Osteocyte (in vitro differentiated cells): ENCODE measurements at places on chromosomes 6 and 20.

DNA sequence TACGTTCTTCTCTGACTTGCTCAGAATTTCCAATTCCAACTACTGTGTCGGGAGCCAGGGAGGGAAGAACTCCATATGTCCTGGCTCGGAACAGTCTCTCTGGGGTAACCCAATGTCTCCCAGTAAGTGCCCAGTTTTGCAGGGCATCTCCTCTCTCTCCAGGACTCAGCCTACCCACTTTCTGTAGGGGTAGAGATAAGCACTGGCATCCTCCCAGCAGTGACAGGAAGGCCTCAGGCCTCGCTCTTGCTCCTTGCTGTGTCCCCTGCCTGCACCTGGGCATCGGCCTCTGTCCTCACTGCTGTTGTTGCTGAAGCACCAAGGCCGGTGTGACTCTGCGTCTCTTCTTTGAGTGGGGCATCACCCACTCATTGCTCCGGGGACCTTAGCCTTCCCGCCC, 388.9 kb upstream of the JARID2 start:
- H3K36me3 ChIP-seq = no peaks in the 10 kb centered on the region
- no peak overlapping the region for H3K27ac ChIP-seq
- DNase-seq = no peak
- H3K4me1 ChIP-seq = no peaks in the 10 kb centered on the region
- H3K4me3 ChIP-seq = no peak overlapping the region

- H3K4me1 ChIP-seq = no peaks in the 10 kb centered on the region
- H3K4me3 ChIP-seq = no peak overlapping the region
- no peak for DNase-seq
- H3K27me3 ChIP-seq = no peaks in the 10 kb centered on the region
Observed at GRCh38 chr6:46979206-46979605, 57.5 kb upstream of the ADGRF5 start.

DNA sequence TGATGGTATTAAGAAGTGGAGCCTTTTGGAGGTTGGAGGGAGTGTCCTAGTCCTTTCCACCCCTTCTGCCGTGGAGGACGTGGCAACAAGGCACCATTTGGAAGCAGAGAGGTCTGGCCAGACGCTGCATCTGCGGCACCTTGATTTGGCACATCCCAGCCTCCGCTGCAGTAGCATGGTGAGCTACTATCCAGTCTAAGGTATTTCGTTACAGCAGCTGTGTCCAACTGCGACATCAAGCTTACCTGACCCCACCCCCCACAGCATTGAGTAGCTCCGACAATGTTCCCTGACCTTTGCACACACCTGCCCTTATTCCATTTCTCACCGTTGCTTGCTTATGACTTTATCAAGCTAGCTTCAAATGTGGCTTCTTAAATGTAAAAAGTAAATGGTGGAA, 29.8 kb upstream of the SYNJ2 start:
- H3K4me3 ChIP-seq = no peak overlapping the region
- no peaks in the 10 kb centered on the region for H3K27me3 ChIP-seq
- DNase-seq = no peak
- no peak overlapping the region for H3K27ac ChIP-seq
- peaks cover 25% of the 10 kb centered on the region for H3K36me3 ChIP-seq

DNA sequence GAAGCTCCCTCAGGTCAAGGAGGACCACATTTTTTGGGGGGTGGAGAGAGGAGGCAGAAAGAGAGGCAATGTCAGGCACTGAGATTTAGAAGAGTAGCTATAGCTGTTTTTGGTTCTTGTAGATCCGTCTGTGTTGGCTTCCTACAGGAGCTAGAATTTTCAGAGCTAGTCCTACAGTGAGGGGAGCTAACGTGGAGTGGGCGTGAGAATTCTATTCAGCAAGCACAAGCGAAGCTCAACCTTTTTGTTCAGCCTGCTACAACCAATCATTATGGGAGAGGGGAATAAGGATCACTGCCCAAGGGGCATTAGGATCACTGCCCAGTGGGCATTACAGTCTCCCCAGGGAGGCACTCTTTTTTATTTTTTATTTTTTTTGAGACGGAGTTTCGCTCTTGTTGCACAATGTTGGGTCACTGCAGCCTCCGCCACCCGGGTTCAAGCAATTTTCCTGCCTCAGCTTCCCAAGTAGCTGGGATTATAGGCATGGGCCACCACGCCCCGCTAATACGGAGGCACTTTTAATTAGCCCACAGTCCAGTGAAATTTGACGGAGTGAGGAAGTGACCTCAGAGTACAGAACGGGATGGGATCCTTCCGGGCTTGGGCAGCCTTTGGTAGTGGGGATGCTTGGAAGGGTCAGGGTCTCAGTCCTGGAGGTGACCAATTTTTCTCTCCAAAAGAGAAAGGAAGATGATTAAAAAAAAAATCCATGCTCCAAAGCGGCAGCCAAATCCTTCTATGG, 1.1 kb upstream of the PANK2 start:
- no peak for DNase-seq
- peak overlapping the region; percentile 89 for H3K4me3 ChIP-seq
- H3K27me3 ChIP-seq = no peaks in the 10 kb centered on the region
- H3K27ac ChIP-seq = peak overlapping the region; percentile 92
- H3K4me1 ChIP-seq = peaks cover 36% of the 10 kb centered on the region

DNA sequence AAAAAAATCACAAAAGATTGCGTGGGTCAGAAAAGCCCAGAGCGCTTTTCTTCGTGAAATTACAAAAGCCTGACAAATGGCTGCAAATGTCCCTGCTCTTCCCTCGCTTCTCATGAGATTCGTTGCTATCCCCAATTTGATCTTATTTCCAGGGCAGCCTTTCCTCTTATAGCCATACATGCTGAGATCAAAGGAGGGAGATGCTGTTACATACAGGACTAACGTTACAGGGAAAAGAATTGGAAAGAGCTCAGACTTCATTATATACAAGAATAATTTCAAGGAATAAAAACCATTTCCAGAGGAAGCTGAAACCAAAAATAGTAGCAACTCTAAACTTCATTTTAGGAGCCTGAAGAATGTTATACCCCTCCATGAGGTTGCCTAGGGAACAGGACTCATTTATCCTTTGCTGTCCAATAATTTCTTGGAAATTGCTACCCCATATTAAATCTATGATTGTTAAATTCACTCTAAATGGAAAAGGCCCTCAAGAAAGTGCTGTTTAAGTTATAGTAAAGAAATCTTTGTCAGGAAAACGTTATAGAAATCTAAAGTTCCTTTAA, 81.0 kb downstream of the METTL24 start:
- no peaks in the 10 kb centered on the region for H3K36me3 ChIP-seq
- H3K4me1 ChIP-seq = no peaks in the 10 kb centered on the region
- no peak overlapping the region for H3K27ac ChIP-seq
- H3K27me3 ChIP-seq = peaks cover 4% of the 10 kb centered on the region
- no peak overlapping the region for H3K4me3 ChIP-seq

- H3K4me1 ChIP-seq = peaks cover 8% of the 10 kb centered on the region
- no peaks in the 10 kb centered on the region for H3K36me3 ChIP-seq
- no peaks in the 10 kb centered on the region for H3K27me3 ChIP-seq
- DNase-seq = no peak
Observed at GRCh38 chr20:12941025-12941424, 67.7 kb upstream of the SPTLC3 start.

DNA sequence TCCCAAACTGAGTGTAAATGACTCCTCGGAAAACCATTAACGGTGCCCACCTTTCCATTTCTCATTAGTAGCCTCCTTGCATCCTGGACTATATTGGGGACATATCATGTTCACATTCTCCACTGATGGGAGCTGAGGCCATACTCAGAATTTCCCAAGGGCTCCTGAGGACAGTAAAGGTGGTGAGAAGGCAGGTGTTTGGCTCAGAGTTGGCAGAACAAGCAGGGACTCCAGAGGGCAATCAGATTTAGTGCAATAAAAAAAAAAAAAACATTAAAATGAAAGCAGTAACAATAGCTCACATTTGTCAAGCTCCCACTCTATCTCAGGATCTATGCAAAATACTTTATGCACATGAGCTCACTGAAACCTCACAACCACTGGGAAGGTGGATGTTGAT, 401.4 kb downstream of the MAFB start:
- H3K36me3 ChIP-seq = no peaks in the 10 kb centered on the region
- peaks cover 23% of the 10 kb centered on the region for H3K4me1 ChIP-seq
- no peaks in the 10 kb centered on the region for H3K27me3 ChIP-seq
- H3K4me3 ChIP-seq = no peak overlapping the region

GRCh38 chr6:132314432-132314831, 86.8 kb downstream of the MOXD1 start:
- no peak overlapping the region for H3K4me3 ChIP-seq
- H3K27ac ChIP-seq = no peak overlapping the region
- no peaks in the 10 kb centered on the region for H3K27me3 ChIP-seq
- H3K4me1 ChIP-seq = peaks cover 24% of the 10 kb centered on the region
- H3K36me3 ChIP-seq = peaks cover 17% of the 10 kb centered on the region
- DNase-seq = no peak
